AG09319 (cell line): ENCODE measurements at places on chromosomes 11 and 22.

DNA sequence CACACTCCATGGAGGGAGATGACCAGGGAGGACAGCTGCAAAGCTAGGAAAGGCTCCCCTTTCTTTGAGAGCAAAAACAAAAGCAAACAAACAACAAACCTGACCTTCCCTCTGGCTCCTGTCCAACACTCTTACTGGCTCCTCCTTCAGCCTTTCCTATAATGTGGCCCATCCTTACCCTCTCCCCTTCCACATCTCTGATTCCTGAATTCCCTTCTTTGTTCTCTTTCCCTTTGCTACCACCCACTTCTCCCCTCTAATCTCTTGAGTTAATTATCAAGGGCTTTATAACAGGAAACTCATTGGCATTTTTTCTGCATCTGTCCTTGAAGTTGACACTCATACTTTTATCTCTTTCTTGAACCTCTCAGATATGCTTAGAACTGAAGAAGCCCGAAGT is 56.3 kb downstream of the ZNF280B start:
- no peak for DNase-seq

DNA sequence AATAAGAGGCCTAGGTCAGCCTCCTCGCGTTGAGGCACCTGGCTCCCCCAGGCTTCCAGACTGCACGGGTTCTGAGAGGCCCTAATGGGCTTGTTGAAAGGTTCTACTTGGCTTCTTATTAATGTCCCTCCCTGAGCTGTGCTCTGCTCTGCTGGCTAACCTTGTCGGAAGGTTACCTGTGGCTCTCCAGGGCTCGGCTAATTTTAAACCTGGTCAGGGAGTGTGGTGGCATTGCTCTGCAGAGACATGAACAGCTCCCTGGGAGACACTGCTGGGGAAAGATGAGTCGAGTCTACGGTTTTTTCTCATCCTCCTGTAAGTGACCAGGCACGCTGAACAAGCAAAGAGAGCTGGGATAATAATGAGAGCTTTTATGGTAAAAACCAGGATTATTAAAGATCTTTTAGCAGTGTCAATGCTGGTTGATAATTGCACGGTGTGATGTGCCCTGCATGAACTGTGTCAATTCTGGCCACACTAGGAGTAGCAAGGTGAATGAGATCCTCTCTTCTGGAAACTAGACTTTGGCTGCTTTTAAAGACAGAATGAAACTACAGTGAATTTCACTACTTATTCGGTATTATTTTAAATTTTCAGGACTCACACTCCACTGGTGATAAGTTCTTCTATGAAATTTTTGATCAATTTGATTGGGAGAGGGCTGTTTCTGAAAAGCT is 70.7 kb downstream of the TEAD1 start:
- DNase-seq: no peak

DNA sequence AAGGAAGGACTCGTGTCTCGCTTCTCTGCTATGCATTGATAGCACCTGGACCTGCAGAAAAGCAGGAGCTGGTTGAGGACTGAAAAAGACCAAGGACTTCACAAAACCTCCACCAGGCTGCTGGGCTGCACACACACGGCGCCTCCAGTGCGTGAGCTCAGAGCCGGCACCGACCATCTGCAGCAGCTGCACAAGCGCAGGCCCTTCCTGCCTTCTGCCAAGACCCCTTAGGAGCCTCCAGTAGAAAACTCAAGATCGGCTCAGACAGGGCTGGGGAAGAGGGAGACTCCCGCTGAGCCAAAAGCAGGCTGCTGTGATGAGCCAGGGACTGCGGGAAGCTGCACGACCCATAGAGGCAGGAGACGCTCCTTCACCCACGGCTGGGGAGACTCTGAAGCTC is 70.9 kb downstream of the PHF21B start:
- no peak for DNase-seq

GRCh38 chr11:60880643-60881282 is 13.4 kb downstream of the ZP1 start:
- DNase-seq: no peak

GRCh38 chr22:23521441-23522113 is 58.5 kb downstream of the IGLL1 start:
- peak; percentile 61 for DNase-seq

- DNase-seq: no peak
Observed at GRCh38 chr11:118227865-118228785, 3.3 kb upstream of the JAML start.

DNA sequence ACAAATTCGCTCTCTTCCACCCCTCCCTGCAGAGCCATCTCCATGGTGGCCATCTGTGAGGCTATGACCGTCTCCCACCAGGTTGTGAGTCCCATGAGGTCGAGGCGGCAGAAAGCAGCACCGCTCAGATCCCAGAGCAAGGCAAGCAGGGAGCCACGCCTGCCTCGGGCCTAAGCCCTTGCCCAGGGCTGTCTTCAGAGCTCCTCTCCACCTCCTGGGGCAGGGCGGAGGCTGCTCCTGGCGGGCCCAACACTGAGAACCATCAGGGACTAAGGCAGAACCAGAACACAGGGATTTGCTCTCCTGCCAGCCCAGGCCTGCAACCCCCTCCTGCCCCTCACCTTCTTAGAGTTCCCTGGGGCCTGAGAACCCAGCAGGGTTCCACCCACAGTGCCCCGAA is 80.9 kb upstream of the WNT11 start:
- DNase-seq: no peak

DNA sequence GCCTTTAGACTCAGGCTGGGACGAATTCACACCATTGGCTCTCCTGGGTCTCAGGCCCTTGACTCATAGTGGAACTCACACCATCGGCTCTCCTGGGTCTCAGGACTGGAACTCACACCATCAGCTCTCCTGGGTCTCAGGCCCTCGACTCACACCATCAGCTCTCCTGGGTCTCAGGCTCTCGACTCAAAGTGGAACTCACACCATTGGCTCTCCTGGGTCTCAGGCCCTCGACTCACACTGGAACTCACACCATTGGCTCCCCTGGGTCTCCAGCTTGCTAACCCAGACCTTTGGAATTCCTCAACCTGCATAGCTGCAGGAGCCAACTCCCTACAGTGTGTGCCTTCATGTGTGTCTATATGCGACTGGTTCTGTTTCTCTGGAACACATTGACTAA is 56.7 kb downstream of the SHISAL1 start:
- DNase-seq: no peak

GRCh38 chr11:60872124-60872960 is 5.0 kb downstream of the ZP1 start:
- DNase-seq: no peak

DNA sequence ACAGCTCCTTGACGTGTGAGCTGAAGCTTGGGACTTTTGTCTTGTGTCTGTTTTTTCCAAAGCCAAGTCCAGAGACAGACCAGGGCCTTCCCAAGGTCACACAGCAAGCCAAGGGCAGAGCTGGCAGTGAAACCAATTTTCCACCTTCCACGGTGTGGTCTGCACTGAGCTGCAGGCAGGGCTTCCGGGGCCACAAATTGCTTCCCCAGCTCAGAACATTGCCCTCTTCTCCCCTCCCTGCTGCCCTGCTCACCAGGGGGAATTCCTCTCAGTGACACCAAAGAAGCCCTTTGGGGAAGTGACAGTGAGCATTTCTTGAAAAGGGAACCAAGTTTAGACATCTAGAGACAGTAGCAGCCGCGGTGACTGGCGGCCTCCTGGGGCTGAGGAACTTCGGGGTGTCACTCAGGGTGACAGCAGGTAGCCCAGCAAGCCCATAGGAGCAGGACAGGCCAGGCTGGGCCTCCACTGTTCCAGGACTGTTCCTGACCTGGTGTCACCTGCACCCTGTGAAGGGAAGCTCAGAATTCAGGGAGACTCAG is 9.2 kb downstream of the FXYD2 start:
- DNase-seq: no peak

DNA sequence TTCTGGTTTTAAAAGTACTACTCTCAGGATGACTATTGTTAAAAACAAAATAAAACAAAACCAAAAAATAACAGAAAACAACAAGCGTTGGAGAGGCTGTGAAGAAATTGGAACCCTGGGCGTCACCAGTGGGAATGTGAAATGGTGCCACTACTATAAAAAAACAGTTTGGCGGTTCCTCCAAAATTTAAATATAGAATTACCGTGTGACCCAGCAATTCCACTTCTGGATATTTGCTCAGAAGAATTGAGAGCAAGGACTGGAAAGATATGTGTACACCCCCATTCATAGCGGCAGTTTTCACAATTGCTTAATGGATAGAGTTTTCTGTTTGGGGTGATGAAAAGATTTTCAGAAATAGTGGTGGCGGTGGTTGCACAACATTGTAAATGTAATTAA is 8.6 kb downstream of the APOA4 start:
- DNase-seq: no peak

DNA sequence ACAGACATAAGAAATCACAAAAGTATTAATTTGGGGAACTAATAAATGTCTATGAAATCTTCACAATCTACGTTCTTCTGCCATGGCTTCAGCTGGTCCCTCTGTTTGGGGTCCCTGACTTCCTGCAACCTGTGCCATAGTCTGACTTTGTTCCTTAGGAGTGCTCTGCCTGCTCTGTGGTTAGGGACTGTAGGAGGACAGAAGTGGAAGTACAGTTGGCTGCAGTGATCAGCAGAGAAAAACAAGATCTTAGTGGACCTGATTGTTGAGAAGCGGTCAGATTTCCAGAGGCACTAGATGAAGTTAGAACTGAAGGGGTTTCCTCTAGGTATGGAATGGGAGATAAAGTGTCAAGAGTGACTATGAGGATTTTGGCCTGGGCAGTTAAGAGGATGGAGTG is 80.6 kb downstream of the PPP6R3 start:
- no peak for DNase-seq

GRCh38 chr11:93689240-93689639 is 27.8 kb downstream of the CEP295 start:
- DNase-seq: no peak

DNA sequence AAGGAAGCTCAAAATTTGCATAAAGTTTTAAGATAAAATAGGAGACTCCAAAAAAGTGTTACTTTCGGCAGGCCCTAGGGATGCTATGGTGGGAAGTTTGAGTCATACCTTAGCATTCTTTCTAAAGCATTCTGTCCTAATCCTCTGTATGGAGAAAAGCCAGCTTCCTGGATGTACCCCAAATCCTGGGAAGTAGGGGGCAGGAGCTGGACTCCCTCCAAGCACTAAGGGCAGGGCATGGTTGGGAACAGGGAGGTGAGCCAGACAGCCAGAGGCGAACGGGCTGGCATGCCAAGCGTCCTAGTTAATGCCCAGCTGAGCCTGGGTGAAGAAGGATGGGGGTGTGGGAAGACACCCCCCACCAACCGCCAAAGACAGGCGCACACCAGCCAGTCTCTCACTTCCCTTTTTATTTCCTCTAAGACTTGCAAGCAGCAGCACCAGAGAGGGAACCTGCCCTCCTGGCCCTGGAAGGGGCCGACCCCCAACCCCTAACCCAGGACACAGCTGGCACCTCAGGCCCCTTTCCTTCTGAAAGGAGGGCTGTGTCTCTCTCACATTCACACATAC is 23.9 kb downstream of the RTN4RL2 start:
- DNase-seq: no peak

- DNase-seq: no peak
Observed at GRCh38 chr11:115958089-115959000, 454.1 kb upstream of the CADM1 start.

DNA sequence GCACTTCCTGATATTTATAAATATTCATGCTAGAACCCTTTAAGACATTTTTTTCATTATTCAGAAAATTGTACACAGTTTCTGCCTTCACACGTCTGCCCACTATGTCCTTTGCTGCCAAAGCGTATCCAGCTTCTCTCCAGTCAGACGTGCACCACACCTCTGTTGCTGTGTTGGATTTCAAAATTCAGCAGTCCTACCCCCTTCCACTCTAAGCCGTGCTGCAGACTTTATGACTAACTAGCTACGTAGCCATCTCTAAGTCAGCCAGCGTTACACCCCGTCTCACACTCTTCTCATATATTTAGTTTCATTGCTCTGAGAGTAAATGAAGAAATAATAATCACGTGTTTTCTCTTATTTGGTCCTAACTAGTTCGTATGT is 28.2 kb upstream of the OPCML start:
- DNase-seq: no peak

DNA sequence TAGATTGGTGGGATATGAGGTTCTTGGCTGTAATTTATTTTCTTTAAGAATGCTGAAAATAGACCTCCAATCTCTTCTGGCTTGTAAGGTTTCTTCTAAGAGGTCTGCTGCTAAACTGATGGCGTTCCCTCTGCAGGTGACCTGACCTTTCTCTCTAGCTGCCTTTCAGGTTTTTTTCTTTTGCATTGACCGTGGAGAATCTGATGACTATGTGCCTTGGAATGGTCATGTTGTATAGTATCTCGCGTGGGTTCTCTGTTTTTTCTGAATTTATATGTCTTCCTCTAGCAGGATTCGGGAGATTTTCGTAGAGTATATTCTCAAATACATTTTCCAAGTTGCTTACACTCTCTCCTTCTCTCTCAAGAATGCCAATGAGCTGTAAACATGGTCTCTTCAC is 122.2 kb downstream of the DDX10 start:
- no peak for DNase-seq

GRCh38 chr11:76208438-76209374 is 2.4 kb upstream of the WNT11 start:
- DNase-seq: no peak

GRCh38 chr11:70415191-70415590 is 16.9 kb downstream of the CTTN start:
- no peak for DNase-seq

DNA sequence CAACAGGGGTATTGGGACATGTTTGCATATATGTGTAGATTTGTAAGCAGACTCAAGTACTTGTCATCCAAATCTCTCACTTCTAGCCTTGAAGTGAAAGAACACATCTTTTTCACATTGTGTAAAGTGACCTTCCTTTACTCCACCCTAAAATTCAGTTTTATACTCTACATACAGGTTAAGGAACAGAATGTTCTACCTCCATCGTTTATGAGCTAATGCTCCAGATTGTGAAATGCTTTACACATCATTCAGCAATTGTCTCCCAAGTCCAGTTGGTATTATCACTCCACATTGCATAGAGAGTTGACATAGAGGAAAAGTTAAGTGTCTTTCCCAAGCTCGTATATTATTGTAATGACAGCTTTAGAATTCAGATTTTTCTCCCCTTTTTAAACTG is 46.1 kb upstream of the BLID start:
- DNase-seq: no peak

DNA sequence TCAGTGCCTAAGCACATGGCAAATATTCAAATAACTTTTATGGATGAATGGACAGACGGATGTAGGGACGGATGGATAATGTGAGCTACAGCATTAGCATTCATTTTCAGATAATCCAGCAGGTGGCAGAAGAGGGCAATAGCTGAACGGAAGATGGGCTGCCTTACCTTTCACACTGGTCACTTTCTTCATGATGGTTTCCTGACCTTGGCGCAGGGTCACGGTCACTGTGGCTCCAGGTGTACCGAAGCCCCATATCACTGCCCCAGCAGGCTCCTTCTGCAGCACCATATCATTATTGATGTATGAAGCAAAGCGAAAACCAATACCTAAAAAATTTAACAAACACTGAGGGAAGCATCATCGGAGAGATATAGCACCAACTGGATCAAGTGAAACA is 4.3 kb downstream of the SIAE start:
- peak; percentile 12 for DNase-seq

DNA sequence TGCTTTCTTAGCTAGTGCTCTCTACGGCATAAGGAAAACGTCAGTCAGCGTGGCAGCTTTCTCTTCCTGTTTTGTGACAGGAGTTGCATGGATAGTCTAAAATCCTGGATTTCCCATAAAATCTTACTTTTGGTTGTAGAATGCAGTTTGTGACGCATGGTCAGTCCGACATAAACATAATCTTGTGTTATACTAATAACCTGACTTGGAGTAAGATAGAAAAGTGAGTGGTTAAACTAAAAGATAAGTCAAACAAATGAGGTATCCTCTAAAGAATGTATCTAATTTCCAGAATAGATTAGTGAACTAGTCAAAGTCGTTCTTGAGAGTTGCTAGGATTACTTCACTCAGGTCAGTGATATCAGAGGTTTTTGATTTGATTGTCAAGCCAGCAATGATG is 157.6 kb downstream of the PGR start:
- no peak for DNase-seq
